Central memory CD4-positive, alpha-beta T cell (primary cell): ENCODE measurements at places on chromosomes 3 and 15.

- no peak for DNase-seq
Observed at GRCh38 chr15:51982770-51983103, 11.2 kb upstream of the LEO1 start.

DNA sequence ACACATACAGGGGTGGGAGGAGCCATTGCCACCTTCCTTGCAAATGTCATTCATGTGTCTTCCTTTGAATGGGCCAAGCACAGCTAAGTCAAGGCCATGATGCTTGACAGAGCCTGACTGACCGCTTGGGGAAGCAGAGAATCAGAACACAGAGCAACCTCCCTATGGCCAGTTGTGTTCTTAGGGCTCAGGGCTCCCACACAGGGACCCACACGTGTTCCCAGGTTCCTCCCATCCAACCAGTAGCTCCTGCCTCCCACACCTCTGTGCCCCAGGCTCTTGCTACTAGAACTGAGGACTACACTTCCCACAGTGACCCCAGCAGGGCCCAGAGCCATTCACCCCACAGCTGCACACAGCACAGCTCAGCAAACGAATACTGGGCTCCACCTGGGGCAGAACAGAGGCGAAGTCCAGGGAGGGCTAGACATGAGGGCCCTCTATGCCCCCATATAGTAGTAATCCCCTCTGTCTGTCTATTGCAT, 42.9 kb downstream of the KLF15 start:
- no peak for DNase-seq

DNA sequence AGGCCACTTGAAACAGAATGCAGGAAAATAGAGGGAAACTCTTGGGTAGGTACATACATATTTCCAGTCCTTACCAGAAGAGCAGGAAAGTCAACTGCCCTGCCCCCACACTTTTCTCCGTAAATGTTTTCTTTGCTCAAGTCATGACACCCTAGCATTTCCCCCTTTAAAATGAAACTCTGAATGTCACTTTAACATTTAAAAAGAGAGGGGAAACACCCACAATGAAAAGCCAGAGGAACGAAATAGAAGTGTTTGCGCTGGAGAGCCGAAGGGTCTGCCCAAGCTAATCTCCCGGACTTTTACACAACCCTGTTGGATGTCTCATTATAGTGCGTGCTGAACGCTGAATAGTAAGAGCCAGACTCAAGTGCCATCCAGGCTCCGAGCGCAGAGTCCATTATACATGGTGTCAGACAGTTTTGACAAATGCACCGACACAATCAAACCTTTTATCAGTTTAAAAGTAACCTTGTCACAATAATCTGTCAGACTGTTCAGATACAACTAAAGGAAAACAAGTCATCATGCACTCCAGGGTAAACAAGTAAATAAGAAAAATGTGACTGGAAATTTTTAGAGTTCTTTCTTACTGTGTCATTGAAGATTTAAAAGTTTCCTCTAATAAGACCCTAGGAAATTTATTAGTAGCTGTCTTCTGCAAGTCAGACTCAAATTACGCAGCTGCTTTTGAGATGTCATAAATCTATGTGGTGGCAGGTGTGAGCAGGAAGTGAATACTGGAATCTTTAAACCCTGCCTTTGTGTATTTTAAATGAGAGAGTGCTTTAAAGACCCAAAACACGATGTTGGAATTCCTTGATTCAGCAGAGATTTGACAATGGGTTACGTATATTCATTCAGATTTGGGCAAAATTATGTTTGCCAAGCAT, 159.8 kb downstream of the RBMS3 start:
- DNase-seq, result no peak

GRCh38 chr3:30649572-30650318, 43.3 kb downstream of the TGFBR2 start:
- no peak for DNase-seq

DNA sequence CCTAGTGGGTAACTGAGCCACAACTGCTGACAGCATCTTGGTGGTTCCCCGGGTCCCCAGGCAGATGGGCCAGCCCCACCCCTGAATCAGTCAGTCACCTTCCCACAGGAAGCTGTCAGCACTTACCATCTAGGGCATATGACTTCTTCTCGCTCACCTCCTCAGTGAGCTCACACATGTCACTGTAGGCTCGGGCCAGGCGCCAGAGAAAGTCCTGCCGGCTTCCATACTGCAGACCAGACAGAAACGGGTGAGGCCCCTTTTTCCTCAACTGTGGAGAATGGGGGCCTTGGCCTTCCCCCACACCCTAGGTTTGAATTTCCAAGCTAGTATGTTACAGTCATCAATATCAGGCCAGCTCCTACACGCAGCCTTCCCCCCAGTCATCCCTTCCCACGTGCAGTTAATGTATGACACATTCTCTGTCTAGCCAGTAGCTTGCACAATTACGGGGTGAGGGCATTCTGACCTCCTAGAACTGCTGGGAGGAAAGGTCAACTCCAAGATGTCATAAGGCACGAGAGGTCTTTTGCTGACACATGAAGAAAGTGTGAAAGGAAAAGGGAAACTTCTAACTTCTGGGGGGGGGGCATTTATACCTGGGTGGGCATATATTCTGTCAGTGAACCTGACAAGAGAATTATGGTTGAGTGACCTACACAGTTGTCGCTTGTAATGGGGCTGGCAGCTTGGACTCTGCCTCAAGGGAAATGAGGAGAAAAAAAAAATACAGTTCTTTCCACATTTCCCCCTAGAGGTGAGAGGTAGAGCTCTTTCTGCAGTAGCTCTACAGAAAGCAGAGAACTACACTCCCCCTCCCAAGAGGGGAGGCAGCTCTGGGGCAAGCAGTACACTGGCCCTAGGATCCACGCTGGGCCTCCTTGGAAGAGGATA, 10.9 kb downstream of the RMDN3 start:
- peak; percentile 75 for DNase-seq

DNA sequence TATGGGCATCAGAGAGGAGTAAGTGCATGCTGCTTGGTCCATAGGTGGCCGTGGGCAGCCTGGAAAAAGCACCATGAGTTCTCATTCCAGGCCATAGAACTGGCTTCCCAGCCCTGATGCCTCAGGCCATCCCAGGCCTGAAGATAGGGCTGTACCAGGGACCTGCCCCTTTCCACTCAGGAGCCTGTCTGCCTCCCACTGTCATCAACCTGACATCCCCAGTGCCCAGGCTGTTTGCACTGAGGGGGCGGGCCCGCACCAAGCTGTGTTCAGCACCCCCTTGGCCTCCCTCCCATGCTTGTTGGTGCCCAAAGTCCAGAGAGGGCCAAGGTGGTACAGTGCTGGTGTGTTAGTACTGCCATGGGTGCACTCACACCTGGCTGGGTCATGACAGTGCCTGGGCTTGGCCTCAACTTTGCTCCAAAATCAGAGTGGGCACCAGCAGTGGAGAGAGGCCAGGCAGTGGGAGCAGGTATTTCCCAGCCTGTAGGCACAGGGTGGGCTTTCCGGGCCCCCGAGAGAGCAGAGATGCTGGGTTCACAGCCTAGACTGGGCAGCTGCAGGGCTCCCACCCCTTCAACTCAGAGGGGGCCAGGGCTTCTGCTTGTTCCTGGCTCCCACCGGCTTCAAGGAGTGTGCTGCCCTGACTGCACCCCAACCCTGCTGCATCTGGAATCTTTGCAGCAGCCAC, 556.1 kb downstream of the SI start:
- no peak for DNase-seq

- DNase-seq, result no peak
Observed at GRCh38 chr15:62958528-62959363, 83.8 kb upstream of the TPM1 start.

- no peak for DNase-seq
Observed at GRCh38 chr3:176967522-176967921, 229.8 kb downstream of the TBL1XR1 start.

DNA sequence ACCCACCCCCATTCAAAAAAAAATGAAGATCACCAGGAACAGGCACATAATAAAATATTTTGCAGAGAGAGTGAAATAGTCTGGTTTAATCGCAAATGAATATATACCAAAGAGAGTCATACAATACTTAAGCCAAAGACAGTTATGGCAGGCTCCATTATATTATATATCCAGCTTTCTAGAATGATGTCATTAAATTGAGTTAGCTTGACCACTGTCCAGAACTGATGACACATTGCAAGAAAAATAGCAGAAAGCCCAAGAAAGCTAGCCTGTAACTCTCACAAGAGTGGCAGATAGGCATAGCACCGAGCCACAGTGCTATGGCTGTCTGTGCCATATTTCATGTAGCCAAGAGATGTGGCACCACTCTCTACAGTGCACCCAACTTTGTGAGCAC, 231.9 kb upstream of the SEMA6D start:
- no peak for DNase-seq

- DNase-seq, result no peak
Observed at GRCh38 chr3:115551016-115551415, 72.3 kb upstream of the GAP43 start.

- DNase-seq, result no peak
Observed at GRCh38 chr3:111481551-111481950, 60.4 kb upstream of the CD96 start.

- DNase-seq, result no peak
Observed at GRCh38 chr15:87631775-87632174, 624.8 kb downstream of the NTRK3 start.

DNA sequence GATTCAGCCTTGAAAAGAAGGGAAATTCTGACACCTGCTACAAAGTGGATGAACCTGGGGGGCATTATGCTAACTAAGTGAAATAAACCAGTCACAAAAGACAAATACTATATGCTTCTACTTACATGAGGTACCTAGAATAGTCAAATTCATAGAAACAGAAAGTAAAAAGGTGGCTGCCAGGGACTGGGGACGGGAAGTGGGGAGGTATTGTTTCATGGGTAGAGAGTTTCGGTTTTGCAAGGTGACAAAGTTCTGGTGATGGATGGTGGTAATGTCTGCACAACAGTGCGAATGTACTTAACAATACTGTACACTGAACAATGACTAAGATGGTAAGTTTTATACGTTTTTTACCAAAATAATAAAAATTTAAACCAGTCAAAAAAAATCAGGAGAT, 4.8 kb downstream of the IDH2 start:
- peak; percentile 81 for DNase-seq

DNA sequence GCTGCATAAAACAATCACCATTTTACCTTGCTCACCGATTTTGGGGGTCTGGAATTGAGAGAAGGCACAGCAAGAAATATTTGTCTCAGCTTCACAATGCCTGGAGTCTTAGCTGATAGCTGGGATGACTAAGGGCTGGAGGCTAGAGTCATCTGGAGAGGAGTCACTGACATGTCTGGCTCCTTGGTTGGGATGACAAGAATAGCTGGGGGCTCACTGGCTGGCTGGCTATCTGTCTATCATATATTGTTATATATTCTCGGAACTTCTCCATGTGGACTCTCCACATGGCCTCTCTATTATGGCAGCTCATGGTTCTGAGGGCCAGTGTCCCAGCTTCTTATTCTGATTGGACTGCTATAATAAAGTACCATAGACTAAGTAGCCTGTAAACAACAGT, 20.0 kb upstream of the TRIM71 start:
- no peak for DNase-seq

GRCh38 chr15:85172846-85173490, 191.3 kb downstream of the PDE8A start:
- no peak for DNase-seq

GRCh38 chr3:169071003-169071402, 592.5 kb downstream of the MECOM start:
- DNase-seq, result no peak

DNA sequence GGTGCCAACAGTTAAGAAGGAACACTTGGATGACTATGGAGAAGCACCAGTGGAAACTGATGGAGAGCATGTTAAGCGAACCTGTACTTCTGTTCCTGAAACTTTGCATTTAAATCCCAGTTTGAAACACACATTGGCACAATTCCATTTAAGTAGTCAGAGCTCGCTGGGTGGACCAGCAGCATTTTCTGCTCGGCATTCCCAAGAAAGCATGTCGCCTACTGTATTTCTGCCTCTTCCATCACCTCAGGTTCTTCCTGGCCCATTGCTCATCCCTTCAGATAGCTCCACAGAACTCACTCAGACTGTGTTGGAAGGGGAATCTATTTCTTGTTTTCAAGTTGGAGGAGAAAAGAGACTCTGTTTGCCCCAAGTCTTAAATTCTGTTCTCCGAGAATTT, 3.0 kb downstream of the SKIL start:
- DNase-seq, result no peak

- DNase-seq, result no peak
Observed at GRCh38 chr15:66884661-66885237, 180.7 kb upstream of the SMAD3 start.

- no peak for DNase-seq
Observed at GRCh38 chr15:49842031-49842730, 221.3 kb downstream of the DTWD1 start.

- no peak for DNase-seq
Observed at GRCh38 chr3:127349501-127350171, 61.8 kb upstream of the PRR20G start.
